Dermis microvascular lymphatic vessel endothelial cell (primary cell): ENCODE measurements at places on chromosomes 1 and 21. TPM values are rescaled to one million over a fixed set of nuclear protein-coding genes. Genes with fewer than 3 reads are reported as not detected.
A peak's percentile ranks its signal among the peaks of the same experiment; 100 is the strongest.

- DNase-seq = no peak
Measured at GRCh38 chr1:61122389-61122788, 40.0 kb downstream of the NFIA start.

DNA sequence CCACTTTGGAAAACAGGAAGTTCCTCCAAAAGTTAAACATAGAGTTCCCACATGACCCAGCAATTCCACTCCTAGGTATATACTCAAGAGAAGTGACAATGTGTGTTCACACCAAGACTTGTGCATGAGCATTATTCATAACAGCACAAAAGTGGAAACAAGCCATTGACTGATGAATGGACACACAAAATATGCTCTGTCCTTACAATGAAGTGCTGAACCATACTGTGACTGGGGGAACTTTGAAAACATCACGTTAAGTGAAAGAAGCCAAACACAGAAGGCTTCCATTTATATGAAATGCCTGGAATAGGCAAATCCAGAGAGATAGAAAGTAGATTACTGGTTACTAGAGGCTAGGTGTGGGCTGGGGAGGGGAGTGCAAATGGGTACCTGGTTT lies 150.3 kb downstream of the ZSCAN20 start:
- DNase-seq = no peak

DNA sequence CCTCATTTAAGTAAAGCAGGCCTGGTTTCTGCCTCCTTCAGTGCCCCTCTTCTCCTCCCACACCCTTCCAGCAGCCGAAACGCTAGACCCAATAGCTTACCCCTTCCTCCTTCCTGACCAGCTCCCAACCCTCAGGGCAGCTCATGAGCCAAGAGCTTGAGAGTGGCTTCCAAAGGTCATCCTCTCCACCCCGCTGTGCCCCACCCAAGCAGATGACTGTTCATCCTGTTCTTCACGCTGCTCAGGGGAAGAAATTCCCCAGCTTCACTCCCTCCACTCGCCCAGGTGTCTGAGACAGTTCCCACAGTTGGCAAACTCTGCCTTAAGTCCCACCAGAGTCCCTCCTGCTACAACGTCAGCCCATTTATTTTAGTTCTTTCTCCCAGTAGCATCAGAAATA lies 23.4 kb downstream of the ARHGEF19 start:
- DNase-seq = no peak

GRCh38 chr1:167095368-167095767 lies 1.5 kb downstream of the STYXL2 start:
- DNase-seq = no peak

PADI2 gene
- total RNA-seq = under 0.01 TPM in 2 replicates

- no peak for DNase-seq
Measured at GRCh38 chr1:89681045-89681729, 48.3 kb downstream of the LRRC8C start.

DNA sequence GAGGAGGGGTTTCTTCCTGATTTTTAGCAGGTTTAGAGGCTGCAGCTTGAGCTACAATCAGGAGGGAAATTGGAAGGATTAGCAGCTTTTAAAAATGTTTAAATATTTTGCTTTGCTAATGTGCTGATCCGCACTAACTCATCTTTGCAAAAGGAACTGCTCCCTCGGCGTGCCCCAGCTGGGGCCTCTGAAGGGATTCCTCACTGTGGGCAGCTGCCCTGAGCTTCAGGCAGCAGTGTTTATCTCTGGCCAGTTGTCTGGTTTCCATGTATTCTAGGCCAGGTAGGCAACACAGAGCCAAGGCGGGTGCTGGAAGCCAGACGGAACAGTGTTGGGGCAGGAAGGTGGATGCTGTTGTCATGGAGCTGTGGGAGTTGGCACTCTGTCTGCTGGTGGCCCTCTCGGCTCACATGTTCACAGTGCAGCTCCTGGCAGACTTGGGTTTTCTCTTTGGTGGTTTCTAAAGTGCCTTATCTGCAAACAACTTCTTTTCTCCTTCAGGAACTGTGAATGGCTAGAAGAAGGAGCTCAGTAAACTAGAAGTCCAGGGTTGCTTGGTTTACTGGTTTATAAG lies 18.9 kb downstream of the NECAP2 start:
- DNase-seq = no peak

DNA sequence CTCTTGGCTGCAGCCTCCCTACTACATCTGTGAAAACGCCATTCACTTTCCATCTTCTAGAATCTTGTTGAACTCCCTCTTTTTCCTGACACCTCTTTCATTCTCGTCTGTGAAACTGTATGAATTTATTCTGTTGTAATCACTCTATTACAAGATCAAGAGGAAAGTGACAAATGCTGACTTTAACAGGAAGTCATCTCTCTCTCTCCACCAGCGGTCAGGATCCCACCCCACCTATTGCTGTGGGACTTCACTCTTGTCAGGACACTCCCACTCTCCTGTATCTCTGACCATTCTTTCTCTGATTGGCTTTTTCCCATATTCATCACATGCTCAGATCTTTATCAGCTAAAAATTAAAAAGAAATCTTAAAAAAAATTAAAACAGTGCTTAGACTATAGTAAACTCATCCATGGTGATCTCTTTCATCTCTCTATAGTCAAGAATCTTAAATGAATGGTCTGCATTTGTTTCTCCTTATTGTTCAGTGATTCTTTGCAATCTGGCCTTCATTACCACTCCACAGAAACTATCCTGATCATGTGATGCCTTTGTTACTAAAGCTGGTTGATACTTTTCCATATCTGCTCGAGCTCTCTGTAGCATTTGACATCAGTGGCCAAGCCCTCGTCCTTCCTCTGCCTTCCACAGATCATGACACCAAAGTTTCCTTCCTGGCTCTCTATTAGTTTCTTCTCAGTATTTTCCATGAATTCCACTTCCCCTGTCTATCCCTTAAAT lies 113.6 kb downstream of the UCHL5 start:
- no peak for DNase-seq

FAM3B gene
- not detected in 2 replicates for total RNA-seq

HRNR gene
- total RNA-seq = not detected in 2 replicates

DNA sequence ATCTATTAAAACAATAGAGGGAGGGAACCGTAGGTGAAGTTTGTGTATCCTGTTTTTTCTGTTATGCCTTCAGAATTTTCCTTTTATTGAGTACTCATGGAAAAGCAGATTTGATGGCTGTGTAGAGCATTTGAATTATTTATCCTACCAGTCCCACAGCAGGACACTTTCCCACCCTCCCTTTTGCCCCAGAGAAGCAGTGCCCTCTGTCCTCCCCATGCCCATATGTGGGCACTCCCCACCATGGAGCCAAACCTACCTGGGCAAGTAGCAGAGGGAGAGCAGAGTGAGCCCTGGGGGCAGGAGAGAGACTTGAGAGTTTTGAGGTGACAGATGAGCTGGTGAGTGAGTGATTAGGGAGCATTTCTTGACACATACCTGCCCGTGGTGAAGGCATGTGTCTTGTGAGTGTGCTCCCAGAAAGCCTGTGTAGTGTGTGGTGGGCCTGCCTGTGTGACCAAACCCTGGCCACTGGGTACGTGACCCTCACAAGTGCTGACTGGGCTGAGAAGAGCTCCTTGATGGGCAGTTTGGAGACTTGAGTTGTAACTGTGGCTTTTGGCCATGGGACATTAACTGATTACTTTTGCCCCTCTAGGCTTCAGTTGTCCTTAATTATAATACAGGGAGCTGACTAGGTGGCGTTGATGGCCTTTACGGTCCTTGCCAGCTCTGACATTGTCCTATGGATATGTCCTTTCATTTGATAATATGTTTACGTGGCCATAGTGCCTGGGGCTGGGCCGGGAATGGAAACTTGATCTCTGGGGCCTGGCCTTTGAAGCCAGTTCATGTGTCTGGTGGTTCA lies 3.6 kb downstream of the PSEN2 start:
- DNase-seq = peak; percentile 28

LYPD8 gene
- total RNA-seq = not detected in 2 replicates
